ENCODE measurements at places on chromosomes 4 and X. TPM values are rescaled to one million over a fixed set of nuclear protein-coding genes. Genes with fewer than 3 reads are reported as not detected.

Gene CLGN
- total RNA-seq: 7.2 TPM

DNA sequence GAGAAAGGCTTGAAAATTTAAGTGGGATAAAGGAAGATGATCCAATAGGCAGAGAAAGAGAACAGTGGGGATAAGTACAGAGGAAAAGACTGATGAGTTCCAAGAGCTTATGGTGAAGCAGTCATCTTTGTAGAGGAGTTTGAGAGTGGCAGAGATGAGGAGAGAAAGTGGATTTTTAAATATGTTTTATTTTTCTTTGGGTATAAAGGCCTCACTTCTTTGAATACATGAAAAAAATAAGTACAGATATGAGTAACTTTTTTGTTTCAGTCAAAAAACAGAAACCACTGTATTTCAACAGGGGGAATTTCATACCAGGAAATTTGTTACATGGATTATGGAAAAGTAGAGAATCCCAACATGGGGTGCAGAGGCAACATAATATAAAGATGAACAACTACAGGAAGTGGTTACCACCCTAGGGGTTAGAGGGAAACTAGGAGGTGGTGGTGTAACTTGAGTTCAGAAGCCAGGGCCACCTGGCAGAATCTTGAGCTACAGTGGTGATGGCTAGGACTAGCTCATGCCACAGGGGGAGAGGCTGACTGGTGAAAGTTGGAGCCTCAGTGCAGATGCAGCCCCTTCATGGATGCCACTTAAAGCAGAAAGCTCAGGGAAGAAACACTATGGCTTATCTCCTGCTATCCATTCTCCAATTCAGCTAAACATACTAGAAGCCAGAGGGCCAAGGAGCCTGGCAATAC, 3.4 kb upstream of the CYBB start:
- DNase-seq: no peak

Gene NPY5R
- 4.4 TPM for total RNA-seq

Gene PAGE2
- 0.92 TPM for total RNA-seq

Gene ERCC6L
- 12.1 TPM for total RNA-seq

DNA sequence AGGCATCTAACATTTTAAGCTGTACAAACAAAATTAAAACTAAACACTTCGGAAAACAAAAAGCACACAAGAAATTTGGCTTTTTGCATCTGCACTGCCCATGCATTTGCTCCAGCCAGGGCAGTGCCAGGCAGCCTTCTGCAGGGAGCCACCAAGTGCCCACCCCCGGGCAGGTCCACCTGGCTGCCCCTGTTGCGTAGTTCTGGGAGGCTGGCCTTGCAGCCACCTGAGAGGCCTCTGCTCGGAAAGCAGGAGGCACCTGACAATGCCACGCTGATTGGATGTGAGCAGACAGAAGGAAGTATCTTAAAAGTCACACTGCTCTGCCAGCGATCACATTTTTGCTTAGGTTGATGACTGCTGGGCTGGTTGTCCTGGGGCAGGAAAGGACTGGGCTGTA, 3.5 kb downstream of the TMEM271 start:
- no peak for DNase-seq

Gene CENPVL2
- 0.55 TPM for total RNA-seq

All from endodermal cell (in vitro differentiated cells).